ENCODE measurements at places on chromosomes 12 and 14. TPM values are rescaled to one million over a fixed set of nuclear protein-coding genes. Genes with fewer than 3 reads are reported as not detected.
A peak's percentile ranks its signal among the peaks of the same experiment; 100 is the strongest.

GRCh38 chr12:105273601-105274000 lies 37.6 kb upstream of the APPL2 start:
- DNase-seq, result no peak

- no peak for DNase-seq
These were observed 25.6 kb downstream of the PSMA6 start for GRCh38 chr14:35317820-35318219.

GRCh38 chr12:120100630-120101029 lies 15.9 kb downstream of the RAB35 start:
- no peak for DNase-seq

DNA sequence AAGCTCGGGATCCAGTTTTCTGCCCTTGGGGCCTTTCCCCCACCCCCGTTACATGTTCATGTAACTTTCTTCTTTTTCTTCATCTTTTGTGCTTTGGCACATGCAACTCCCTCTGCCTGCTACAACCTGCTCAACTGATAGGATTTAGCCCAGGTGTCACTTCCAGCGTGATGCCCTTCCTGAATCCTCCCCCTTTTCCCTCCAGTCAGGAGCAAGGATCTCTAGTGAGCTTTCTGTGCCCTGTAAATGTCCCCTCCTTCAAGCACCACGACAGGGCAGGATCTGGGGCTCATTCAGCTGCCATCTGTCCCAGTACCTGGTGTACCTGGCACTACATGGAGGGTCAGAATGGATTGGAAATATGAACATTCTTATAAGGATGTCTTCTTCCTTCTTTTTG lies 15.3 kb downstream of the PELI2 start:
- DNase-seq, result no peak

DNA sequence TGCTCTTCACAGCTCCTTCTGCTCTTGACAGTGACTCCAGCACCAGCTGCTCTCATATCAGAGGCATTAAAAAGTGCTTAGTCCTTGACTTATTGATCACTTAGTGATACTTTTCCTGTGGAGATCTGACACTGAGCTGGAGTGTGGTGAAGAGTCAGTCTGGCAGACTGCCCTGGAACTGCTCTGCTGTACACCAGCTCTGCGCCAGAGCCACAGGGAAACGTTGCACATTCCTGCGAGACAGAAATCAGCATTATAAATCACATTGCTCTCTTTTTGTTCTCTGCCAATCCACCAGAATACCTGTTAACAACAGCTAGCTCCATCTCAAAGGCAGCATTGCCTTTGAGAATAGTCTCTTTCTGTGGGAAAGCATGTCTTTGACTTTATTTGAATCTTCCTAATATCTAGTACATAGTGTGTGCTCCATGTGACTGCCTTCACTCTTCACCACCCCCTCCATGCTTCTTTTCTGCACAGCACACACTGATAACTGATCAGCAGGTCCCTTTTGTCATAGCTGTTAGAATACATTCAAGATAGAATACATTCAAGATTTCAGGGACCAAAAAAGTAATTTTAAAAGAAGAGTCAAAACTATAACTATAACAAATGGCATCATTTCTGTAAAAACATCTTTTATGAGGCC lies 48.2 kb upstream of the VSX2 start:
- DNase-seq, result no peak

DNA sequence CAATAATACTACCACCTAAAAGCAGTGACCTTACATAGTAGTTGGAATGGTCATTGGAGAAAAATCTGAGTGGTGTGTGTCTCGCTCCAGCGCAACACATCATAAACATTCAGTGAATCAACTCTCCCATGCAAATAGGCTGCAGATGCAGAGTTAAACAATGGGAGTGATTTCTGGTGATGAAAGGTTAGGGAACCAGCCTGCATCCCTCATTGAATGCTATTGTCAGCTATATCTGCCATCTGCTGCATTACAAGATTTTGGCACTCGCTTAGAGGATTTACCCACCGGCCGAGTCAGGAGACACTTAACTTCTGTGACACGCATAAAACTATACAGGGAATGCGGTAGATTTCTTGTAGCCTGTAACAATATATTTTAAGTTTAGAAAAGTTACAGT lies 900.9 kb downstream of the FLRT2 start:
- DNase-seq, result no peak

GRCh38 chr14:99157676-99158075 lies 114.3 kb downstream of the BCL11B start:
- no peak for DNase-seq

GRCh38 chr14:29339494-29340172 lies 573.0 kb downstream of the FOXG1 start:
- no peak for DNase-seq

DNA sequence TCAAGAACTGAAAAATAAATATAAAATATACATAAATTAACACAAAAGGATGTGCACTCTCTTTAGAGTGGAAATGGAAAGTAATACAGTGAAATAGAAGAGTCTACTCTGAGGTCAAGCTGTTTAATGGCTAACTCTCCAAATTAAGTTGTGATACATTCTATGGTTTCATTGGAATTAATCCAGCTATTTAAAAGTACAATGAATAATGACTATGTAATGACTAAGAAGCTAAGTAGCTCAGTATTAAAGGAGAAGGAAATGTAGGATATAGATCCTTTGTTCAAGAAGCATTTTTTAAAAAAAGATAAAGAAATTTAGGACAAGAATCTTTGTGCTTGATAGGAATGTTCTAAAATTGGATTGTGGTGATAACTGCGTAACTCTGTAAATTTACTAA lies 85.3 kb downstream of the LRP6 start:
- DNase-seq, result peak; percentile 50

- no peak for DNase-seq
These were observed 72.1 kb downstream of the TMTC2 start for GRCh38 chr12:82758749-82759330.

DNA sequence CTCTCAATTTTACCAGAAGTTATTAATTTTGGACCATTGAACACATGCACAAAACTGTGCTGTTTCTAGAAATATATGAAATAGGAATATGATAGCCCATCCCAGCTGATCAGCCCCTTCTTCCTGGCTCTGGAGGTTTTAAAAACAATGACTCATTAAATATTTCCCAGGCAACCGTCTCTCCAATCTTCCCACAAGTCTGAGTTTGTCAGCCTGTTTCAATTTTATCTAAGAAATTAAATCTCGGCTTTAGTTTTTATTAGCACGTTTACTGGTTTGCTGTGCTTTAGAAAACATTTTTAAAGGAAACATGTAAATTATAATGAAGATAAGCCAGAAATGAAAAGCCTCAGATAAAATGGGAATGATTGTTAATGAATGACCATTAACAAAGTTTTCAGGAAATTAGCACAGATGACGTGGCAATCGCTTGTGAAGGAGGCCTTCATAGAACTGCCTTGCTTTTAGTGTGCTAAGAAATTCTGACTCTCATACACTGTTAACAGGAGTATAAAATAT lies 89.3 kb upstream of the RAP1B start:
- peak; percentile 65 for DNase-seq

DNA sequence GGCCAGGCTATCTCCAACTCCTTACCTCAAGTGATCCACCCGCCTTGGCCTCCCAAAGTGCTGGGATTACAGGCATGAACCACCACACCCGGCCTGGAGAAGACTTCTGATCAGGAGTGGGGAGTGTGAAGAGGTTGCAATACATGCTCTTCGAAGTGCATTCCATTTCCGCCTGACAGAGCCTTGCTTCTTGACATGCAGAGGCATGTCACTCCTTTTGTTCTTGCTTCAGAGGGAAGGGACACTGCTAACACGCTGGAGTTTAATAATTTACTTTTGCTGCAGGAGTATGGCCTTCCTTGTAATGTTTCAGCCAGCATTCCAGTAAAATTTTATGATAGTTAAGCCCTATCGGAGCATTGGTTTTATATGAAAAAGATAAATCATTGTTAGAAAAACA lies 74.9 kb downstream of the SLC25A47 start:
- peak; percentile 58 for DNase-seq

- peak; percentile 94 for DNase-seq
These were observed 44.7 kb upstream of the CEP83 start for GRCh38 chr12:94504386-94504785.

The AQP6 gene
- 0.09 TPM for polyA plus RNA-seq

The SERPINA12 gene
- polyA plus RNA-seq, result not detected

The HCAR2 gene
- polyA plus RNA-seq, result 0.19 TPM
